ENCODE measurements at places on chromosomes 3 and 15.
A peak's percentile ranks its signal among the peaks of the same experiment; 100 is the strongest.

DNA sequence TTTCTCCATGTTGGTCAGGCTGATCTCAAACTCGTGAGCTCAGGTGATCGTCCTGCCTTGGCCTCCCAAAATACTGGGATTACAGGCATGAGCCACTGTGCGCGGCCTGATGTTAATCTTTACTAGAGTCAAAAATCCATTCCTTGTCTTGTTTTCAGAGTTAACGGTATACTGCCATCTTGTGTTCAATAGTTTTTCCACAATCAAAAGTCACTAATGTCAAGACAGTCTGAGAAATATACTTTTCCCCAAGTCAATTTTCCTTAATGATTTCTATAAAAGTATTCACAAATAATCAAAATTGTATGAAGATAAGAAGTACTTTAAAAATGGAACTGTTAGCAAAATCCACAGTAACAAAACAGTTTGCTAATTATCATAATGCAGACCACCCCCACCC lies 8.5 kb downstream of the CRBN start:
- DNase-seq: peak; percentile 8

DNA sequence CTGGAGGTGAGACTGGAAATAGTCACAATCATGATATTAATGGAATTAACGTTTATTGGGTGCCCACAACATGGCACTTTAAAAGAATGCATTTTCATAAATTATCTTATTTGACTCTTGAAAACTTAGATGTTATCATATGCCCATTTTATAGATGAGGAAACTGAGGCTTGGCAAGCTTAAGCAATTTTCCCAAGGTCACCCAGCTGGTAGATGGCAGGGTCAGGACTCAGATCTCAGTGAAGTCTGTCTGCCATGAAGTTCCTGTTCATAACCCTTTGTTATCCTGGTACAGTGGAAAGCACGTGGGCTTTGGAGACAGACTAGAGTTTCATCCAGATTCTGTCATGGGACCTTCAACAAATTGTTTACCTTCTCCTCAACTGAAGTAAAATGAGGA lies 174.6 kb upstream of the NR2E3 start:
- no peak for DNase-seq

GRCh38 chr15:60154764-60155325 lies 150.7 kb downstream of the FOXB1 start:
- DNase-seq: no peak

GRCh38 chr3:126431103-126431534 lies 36.4 kb downstream of the CFAP100 start:
- no peak for DNase-seq

DNA sequence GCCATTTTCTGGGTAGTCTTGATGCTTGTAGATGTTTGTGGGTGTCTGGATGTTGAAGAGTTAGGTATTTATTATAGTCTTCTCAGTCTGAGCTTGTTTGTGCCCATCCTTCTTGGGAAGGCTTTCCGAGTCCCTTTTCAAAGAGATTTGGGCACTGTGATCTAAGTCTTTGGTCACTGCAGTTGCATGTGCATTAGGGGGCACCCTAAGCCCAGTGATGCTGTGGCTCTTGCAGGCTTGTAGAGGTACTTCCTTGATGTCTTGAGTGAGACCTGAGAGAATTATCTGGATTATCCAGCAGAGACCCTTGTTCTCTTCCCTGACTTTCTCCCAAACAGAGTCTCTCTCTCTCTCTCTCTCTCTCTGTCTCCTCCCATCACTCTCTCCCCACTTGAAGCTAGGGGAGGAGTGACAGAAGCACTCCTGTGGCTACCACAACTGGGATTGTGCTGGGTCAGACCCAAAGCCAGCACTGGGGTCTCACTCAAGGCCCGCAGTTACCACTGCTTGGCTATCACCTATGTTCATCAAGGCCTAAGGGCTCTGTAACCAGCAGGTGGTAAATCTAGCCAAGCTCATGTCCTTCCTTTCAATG lies 68.5 kb downstream of the TMCO5A start:
- DNase-seq: no peak

- no peak for DNase-seq
Measured at GRCh38 chr3:19046440-19046839, 101.9 kb upstream of the KCNH8 start.

- no peak for DNase-seq
Measured at GRCh38 chr3:175111036-175111435, 251.9 kb downstream of the NAALADL2 start.

DNA sequence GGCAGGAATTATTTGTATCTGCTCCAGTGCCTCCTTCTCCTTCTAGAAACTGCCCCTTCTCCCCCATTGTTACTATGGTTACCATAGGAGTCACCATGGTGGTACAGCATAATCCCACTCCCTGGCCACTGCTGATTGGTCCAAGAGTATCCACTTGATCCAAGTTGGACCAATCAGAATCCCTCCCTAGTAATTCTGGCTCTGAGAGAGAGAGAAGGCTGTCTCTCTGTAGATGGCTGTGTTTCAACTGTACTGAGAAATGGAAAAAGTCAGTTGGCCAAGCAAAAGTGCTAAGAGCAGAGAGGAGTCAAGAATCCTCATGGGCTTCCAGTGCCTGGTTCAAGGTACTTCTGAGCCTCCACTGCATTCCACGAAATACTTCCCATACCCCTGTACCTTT lies 120.6 kb upstream of the SPATA12 start:
- no peak for DNase-seq

DNA sequence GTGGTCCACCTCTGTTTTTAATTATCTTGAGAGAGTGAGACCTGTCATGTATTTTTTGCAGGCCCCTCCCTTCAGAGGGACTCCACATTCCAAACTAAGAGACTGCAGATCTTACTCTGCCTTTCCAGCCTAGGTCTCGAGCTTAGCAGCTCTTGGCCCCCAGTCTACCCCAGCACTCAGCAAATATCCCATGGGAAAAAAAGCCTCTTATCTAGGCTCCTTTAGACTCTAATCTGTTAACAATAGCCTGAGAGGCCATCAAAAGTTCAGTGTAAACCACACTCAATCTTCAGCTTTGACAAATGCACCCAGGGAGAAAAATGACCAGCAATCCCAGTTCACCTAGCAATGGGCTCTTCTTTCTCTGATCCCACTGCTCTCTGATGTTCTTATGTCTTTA lies 8.6 kb upstream of the BLM start:
- no peak for DNase-seq

DNA sequence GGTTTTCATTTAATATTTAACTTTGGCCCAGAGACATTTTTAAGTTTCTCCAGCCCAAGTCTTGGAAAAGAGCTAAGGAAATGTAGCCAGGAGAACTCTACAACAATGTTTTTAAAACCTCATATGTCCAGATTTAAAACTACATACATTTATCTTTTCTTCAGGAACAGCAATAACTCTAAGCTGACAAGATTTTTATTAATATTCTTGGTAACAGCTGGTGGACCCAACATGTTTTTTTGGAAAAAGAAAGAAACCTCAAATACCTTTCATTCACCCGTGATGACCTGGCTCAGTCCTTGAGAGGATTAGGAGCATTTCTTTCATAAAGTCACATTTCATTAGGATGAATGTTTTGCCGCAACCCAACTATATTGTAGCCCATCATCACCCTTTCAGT lies 50.4 kb upstream of the CMSS1 start:
- no peak for DNase-seq

- DNase-seq: no peak
Measured at GRCh38 chr15:68641376-68641775, 62.6 kb downstream of the CORO2B start.

- DNase-seq: no peak
Measured at GRCh38 chr3:157354722-157355121, 81.9 kb upstream of the PTX3 start.

- no peak for DNase-seq
Measured at GRCh38 chr3:125032683-125033082, 23.1 kb downstream of the HEG1 start.

DNA sequence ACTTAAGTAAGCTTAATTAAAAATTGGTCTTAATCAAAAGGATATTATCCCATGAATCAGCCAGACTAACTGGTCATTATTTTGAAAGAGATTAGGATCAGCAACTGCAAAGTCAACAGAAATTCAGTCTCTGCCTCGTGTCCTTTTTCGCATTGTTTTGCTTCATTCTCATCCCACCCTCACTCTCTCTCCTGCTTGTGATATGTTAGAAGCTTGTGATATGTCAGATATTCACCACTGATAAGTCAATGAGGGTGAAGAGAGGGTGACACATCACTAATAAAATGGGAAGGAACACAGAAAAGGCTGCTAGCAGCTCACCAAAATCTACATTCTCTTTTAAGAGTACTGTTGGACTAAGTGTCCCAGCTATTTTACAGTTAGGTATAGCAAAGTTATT lies 146.1 kb downstream of the SUCNR1 start:
- no peak for DNase-seq

DNA sequence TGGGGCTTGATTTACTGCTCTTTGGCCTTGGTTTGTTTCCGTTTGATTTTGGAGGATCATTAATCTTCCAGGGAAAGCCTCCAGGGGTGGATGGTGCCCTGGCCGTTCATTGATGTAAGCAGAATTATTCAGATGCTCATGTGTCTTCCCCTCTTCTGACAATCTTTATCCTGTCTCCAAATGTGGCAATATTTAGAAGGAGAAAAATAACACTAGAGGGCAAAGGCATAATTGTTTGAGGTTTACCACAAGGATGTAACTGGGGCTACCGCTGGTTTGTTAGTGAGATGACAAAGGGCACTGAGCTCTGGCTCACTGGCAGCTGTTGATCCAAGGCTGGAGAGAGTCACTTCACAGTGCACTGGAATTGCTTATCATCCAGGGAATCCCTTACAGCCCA lies 18.2 kb upstream of the PLCL2 start:
- DNase-seq: no peak

- peak; percentile 39 for DNase-seq
Measured at GRCh38 chr15:60070838-60071493, 66.9 kb downstream of the FOXB1 start.

- DNase-seq: no peak
Measured at GRCh38 chr3:197683191-197683590, 53.5 kb downstream of the RUBCN start.

GRCh38 chr3:131535596-131535995 lies 32.8 kb upstream of the MRPL3 start:
- no peak for DNase-seq

DNA sequence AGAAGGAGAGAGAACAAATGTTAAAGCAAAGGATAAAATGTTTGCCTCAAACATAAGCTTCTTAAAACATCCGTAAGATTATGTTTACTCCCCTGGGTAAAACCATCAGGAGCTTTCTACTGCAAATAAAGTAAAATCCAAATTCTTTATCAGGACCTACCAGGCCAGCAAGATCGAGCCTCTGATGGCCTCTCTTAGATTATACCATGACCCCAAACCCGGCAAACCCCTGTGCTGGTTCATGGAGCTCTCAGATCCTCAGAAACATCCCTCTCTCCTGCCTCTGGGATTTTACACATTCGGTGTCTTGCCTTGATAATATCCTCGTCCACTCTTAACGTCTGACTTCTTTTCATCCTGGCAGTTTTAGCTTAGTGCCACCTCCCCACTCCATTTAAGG lies 7.5 kb upstream of the TARS3 start:
- no peak for DNase-seq

GRCh38 chr3:195907684-195907933 lies 742 bp downstream of the TNK2 start:
- no peak for DNase-seq

DNA sequence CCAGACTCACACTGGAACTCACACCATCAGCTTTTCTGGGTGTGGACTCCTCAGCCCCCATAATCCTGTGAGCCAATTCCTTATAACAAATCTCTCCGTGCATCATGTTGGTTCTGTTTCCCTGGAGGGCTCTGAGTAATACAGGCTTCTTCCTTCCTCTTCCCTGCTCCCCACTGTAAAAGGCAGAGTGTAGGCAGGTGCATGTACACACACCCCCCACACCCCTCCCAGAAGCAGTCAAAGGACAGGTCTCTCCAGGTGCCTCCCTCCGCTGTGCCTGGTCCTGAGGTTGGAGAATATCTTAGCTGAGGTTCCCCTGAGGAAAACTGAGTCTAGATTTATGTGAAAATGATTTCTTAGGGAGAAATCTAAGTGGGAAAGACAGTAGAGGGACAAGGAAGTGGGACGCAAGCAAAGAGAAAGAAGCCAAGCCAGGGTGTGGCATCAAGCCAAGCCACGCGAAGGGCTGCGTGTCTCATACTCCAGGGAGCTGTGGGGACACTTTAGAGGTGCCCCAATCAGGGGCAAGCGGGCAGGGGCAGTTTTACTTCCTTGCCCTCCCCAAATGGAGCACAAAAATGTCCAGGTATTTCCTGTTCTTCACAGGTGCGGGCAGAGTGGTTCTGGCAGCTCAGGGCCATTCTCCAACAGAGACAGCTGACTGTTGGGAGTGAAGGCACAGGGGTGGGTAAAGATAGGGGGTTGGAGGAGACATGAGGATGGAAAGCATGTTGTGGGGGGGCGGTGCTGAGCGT lies 86.6 kb downstream of the HMG20A start:
- DNase-seq: no peak

DNA sequence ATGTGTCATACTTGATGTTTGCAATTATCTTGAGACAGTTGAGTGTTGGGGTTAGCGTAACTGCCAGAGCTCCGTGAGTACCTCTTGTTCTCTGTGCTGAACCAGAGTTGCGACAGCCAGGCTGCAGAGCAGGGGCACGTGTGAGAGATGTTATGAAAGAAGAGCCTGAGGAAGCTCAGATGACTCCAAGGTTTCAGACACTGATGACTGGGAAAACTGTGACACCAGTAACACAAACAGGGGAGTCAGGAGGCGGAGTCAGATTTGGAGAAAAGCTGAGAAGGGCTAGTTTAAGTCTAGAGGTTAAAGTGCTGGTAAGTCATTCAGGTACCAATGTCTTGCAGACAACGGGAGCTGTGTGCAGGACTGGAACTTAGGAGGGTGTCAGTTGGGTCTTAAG lies 45.0 kb downstream of the BLM start:
- DNase-seq: no peak

DNA sequence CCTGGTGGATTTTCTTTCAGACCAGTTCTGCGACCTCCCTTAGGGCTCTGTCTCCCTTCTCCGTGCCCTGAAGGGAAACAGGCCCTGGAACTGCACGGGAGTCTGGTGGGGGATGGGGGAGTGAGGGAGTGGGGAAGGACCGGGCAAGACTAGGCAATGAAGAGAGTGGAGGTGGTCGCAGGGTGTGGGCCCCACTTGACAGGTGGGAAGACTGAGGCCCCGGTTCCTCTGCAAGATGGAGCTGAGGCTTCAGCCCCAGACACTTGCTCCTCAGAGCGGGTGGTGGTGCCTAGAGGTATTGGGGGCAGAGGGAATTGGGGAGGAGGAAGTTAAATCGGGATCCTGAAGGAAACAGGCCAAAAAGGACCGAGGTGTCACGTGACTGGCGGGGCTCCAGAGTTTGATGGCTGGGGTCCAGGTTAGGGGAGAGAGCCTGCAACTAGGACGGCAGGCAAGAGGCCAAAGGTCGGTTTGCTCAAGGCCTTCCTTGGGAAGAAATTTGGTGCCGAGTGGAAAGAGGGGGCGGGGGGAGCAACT lies 597 bp upstream of the CAMK1 start:
- no peak for DNase-seq

- no peak for DNase-seq
Measured at GRCh38 chr15:74307827-74308811, 59.3 kb downstream of the CYP11A1 start.

Measured in right renal pelvis (tissue), 4 donors.